ENCODE measurements at places on chromosomes 7 and 10. TPM values are rescaled to one million over a fixed set of nuclear protein-coding genes. Genes with fewer than 3 reads are reported as not detected.

Gene GIMAP6
- not detected for polyA plus RNA-seq

Gene HOXA11
- polyA plus RNA-seq: 0.04 TPM

Gene ARF5
- 140 TPM for polyA plus RNA-seq

Gene TAS2R4
- polyA plus RNA-seq: 0.69 TPM

Gene TEX36
- polyA plus RNA-seq: not detected

Gene MMD2
- not detected for polyA plus RNA-seq

Gene PPP1R3A
- not detected for polyA plus RNA-seq

Gene COL1A2
- not detected for polyA plus RNA-seq

Gene EN2
- not detected for polyA plus RNA-seq

Gene UNC5B
- polyA plus RNA-seq: 0.07 TPM

Gene KNDC1
- polyA plus RNA-seq: 0.69 TPM

Gene NPTX2
- not detected for polyA plus RNA-seq

Gene OR2A1
- not detected for polyA plus RNA-seq

Gene KCP
- 0.46 TPM for polyA plus RNA-seq

Gene NCOA4
- polyA plus RNA-seq: 400 TPM

Gene ETV1
- 0.04 TPM for polyA plus RNA-seq

Gene TMEM178B
- polyA plus RNA-seq: 0.01 TPM

Gene SPDYE2
- polyA plus RNA-seq: not detected
